ENCODE measurements at places on chromosomes 5 and 9.

- H3K4me1 ChIP-seq, result peaks cover 26% of the 10 kb centered on the region
- H3K27me3 ChIP-seq, result no peaks in the 10 kb centered on the region
- peak; percentile 90 for DNase-seq
- no peak overlapping the region for H3K4me3 ChIP-seq
- H3K27ac ChIP-seq, result peak overlapping the region; percentile 75
Measured at GRCh38 chr5:172932313-172933017, 26.8 kb upstream of the RPL26L1 start.

DNA sequence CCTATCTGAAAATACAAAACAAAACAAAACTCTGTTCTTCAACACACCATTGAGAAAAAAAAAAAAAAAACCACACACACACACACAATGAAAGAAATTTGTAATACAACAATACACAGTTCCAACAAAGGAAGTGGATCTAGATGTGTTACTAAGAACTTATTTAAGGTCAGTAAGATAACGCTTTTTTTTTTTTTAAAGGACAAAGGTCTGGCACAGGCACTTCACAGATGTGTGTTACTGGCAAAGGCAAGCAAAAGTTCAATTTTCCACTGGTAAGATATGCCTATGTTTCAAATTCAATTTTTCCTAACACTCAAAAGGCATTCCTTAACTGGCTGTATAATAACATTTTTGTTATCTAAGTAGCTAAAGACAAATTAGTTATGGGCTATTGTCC, 3.6 kb downstream of the RFK start:
- peaks cover 21% of the 10 kb centered on the region for H3K4me1 ChIP-seq
- H3K27ac ChIP-seq, result no peak overlapping the region
- DNase-seq, result no peak
- H3K36me3 ChIP-seq, result peaks cover 31% of the 10 kb centered on the region
- no peak overlapping the region for H3K4me3 ChIP-seq

- DNase-seq, result no peak
- H3K4me1 ChIP-seq, result no peaks in the 10 kb centered on the region
- H3K36me3 ChIP-seq, result no peaks in the 10 kb centered on the region
- H3K4me3 ChIP-seq, result no peak overlapping the region
- H3K27ac ChIP-seq, result no peak overlapping the region
- no peaks in the 10 kb centered on the region for H3K27me3 ChIP-seq
Measured at GRCh38 chr5:151897020-151897552, 27.6 kb downstream of the GLRA1 start.

- no peak overlapping the region for H3K4me3 ChIP-seq
- peaks cover 5% of the 10 kb centered on the region for H3K36me3 ChIP-seq
- no peak for DNase-seq
- H3K27ac ChIP-seq, result no peak overlapping the region
- peaks cover 89% of the 10 kb centered on the region for H3K4me1 ChIP-seq
Measured at GRCh38 chr5:56852228-56853000, 37.1 kb downstream of the MAP3K1 start.

GRCh38 chr9:137241490-137242268, 592 bp downstream of the TUBB4B start:
- peak overlapping the region; percentile 90 for H3K27ac ChIP-seq
- DNase-seq, result peak; percentile 76
- H3K4me3 ChIP-seq, result peak overlapping the region; percentile 93
- H3K4me1 ChIP-seq, result peaks cover 51% of the 10 kb centered on the region
- H3K27me3 ChIP-seq, result no peaks in the 10 kb centered on the region

DNA sequence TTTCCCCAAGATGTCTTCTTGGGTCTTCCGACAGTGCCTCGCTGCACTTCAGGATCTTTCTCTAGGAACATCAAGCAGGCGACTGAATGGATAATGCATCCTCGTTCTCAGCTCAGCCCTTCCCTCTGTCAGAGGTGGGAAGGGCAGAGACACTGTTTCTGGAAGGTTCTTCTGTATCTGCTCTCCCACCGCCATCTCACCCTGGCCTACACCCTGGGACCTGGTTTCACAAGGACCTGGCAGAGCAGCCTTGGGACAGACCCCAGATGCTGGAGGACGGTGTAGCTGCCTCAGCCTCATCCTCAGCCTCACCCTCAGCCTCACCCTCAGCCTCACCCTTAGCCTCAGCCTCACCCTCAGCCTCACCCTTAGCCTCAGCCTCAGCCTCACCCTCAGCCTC, 18.5 kb downstream of the MRPL36 start:
- H3K36me3 ChIP-seq, result no peaks in the 10 kb centered on the region
- H3K27me3 ChIP-seq, result peaks cover 4% of the 10 kb centered on the region
- H3K4me3 ChIP-seq, result no peak overlapping the region
- no peak for DNase-seq
- no peaks in the 10 kb centered on the region for H3K4me1 ChIP-seq

- H3K27me3 ChIP-seq, result no peaks in the 10 kb centered on the region
- H3K27ac ChIP-seq, result no peak overlapping the region
- no peak for DNase-seq
- peaks cover 13% of the 10 kb centered on the region for H3K36me3 ChIP-seq
- peaks cover 24% of the 10 kb centered on the region for H3K4me1 ChIP-seq
- H3K4me3 ChIP-seq, result no peak overlapping the region
Measured at GRCh38 chr5:172402531-172403188, 51.7 kb downstream of the SH3PXD2B start.

- H3K27me3 ChIP-seq, result no peaks in the 10 kb centered on the region
- no peaks in the 10 kb centered on the region for H3K36me3 ChIP-seq
- peak; percentile 78 for DNase-seq
- peak within 1 kb of the TSS; percentile 84 for H3K4me3 ChIP-seq
- peaks cover 16% of the 10 kb centered on the region for H3K4me1 ChIP-seq
Measured at GRCh38 chr9:37753489-37754190, at the start of gene TRMT10B. TSS of gene TRMT10B (plus strand) at chr9:37753805. CDS start at chr9:37761932, 8,127 bp downstream.

- H3K4me1 ChIP-seq, result peaks cover 6% of the 10 kb centered on the region
- H3K4me3 ChIP-seq, result no peak overlapping the region
- no peaks in the 10 kb centered on the region for H3K27me3 ChIP-seq
- no peak overlapping the region for H3K27ac ChIP-seq
- no peaks in the 10 kb centered on the region for H3K36me3 ChIP-seq
Measured at GRCh38 chr5:35823347-35824098, 33.2 kb upstream of the IL7R start.

DNA sequence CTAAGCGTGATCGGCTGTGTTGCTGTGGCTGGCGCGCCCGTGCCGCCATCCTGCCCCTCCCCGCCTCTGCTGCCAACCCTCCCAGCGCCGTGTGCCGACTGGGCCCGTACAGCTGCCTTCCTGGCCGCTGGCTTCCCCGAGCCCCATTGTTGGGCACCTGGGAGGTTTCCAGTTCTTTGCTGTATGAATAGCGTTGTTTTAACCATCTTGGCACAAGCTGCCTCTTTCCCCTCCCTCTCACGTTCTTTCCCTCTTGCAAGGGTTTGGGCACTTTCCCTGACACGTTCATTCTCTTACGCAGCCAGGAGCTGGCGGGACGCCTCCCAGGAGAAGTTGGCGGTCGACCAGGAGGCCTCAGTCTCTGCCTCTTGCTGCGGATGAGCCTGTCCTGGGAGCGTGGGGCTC, 43.1 kb upstream of the RXRA start:
- no peak overlapping the region for H3K27ac ChIP-seq
- H3K4me1 ChIP-seq, result no peaks in the 10 kb centered on the region
- no peak for DNase-seq
- no peaks in the 10 kb centered on the region for H3K27me3 ChIP-seq
- no peaks in the 10 kb centered on the region for H3K36me3 ChIP-seq

DNA sequence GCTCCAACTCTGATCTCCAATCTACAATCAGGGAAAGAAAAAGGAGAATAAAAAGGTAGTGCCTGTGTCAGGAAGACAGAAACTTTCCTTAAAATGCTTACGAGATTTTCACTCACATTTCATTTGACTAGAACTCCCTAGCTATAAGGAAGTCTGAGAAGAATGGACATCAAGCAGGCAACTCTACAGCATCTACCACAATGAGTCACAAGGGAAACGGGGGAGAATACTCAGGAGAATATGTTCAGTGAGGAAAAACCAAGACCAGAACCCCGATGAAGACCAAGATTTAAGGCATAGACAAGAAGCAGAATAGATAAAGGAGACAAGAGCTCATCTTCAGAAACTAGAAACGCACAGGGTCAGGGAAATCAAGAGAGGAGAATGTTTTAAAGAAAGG, 9.0 kb upstream of the SETD9 start:
- no peak for DNase-seq
- peaks cover 2% of the 10 kb centered on the region for H3K36me3 ChIP-seq
- no peaks in the 10 kb centered on the region for H3K27me3 ChIP-seq
- no peak overlapping the region for H3K4me3 ChIP-seq
- no peaks in the 10 kb centered on the region for H3K4me1 ChIP-seq
- no peak overlapping the region for H3K27ac ChIP-seq

DNA sequence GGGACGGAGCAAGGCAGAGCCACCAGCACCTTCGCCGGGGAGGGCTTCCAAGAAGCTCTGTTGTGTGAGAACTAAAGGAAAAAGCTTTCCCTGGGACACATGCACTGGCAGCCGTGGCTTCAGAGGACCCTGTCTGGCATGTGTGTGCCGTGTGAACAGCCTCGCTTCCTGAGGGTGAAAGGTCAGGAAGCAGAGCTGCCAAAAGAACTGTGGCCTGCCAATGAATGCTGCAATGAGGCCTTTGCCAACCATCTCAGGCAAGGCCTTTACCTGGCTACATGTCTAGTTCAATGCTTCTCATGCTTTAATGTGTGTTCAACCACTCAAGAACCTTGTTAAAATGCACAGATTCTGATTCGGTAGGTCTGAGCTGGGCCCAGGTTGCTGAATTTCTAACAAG, 53.5 kb downstream of the NIPSNAP3B start:
- peaks cover 100% of the 10 kb centered on the region for H3K36me3 ChIP-seq
- no peaks in the 10 kb centered on the region for H3K4me1 ChIP-seq
- no peak overlapping the region for H3K4me3 ChIP-seq
- no peaks in the 10 kb centered on the region for H3K27me3 ChIP-seq

- H3K36me3 ChIP-seq, result no peaks in the 10 kb centered on the region
- H3K4me1 ChIP-seq, result peaks cover 19% of the 10 kb centered on the region
- peak; percentile 85 for DNase-seq
- H3K27me3 ChIP-seq, result no peaks in the 10 kb centered on the region
Measured at GRCh38 chr5:174532455-174533453, 191.6 kb upstream of the MSX2 start.

- no peak overlapping the region for H3K4me3 ChIP-seq
- H3K27ac ChIP-seq, result no peak overlapping the region
- H3K27me3 ChIP-seq, result no peaks in the 10 kb centered on the region
- no peak for DNase-seq
Measured at GRCh38 chr9:110604171-110604601, 24.6 kb upstream of the SVEP1 start.

DNA sequence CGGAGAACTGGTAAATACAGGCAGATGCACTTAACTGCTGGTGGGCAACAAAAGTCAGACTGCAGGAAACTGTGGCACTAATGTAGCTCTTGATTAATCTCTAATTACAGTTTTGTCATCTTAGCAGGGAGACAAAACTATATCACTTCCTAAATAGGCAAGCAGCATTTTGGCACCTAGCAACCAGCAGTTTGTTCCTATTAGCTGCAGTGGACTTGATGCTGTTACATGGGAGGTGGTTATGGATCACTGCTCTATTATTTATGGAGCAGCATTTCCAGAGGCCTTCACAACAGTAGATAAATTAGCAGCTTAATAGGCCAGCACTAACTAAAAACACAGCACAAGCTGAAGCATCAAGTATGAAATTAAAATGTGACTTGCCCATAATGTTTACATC, 518.3 kb upstream of the ITGA1 start:
- H3K4me3 ChIP-seq, result no peak overlapping the region
- H3K27ac ChIP-seq, result no peak overlapping the region

DNA sequence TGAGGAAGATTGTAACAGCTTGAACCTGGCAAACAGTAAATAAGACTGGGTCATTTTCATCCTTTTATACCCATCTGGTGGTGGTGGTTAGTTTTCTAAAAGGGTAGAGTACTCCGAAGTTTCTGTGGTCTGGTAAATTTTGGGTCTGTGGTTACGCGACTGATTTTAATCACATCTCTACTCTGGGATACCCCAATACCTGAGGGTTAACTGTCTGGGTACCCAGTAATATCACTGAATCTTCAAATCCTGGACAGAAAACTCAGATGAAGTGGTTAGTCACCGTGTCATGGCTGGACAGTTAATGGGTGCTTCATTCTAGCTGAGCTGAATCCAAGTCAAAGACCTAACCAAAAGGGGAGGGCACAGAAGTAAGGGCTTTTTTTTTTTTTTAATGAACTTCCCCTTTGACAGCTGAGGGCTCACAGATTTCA, 474.2 kb downstream of the GADD45G start:
- no peaks in the 10 kb centered on the region for H3K4me1 ChIP-seq
- H3K27ac ChIP-seq, result no peak overlapping the region
- no peak for DNase-seq
- H3K36me3 ChIP-seq, result no peaks in the 10 kb centered on the region

DNA sequence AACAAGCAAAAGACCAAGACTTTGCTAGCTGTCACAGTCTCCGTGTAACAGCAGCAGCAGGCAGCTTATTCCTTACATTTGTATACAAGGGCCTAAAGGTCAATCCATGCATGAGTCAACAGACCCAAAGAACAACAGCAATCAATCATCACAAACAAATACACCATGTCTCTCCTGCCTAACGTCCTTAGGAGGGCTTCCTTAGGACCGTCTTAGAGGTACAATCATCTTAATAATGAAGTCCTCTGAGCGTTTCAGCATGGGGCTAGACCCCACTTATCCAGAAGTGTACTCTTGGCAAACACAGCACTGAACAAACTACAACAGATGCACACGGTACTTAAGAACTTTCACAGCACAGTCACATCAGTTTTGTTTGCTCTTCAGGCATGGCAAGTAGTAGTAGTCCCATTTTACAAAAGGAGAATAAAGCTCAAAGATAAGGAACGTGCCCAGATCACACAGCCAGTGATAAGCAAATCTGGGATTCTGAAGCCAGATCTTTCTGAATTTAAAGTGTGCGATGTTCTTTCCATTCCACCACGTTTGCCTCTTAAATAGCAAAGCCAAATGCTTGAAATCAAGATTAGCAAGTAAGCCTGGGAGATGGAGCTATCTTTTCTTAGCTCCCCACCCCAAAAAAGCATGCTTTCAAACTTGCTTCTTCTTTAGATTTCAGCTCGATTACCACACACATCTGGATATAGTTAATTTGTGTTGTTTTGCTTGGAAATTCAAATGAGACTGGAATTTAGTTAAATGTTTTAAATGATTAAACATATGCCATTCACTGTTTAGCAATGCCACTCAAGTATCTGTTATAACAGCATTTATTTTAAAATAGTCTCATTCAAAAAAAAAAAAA, 24.2 kb downstream of the PSMB7 start:
- H3K27ac ChIP-seq, result no peak overlapping the region
- H3K36me3 ChIP-seq, result peaks cover 14% of the 10 kb centered on the region
- no peak overlapping the region for H3K4me3 ChIP-seq
- H3K4me1 ChIP-seq, result peaks cover 39% of the 10 kb centered on the region
- no peaks in the 10 kb centered on the region for H3K27me3 ChIP-seq

Data from lower lobe of right lung (tissue), 2 donors.